ENCODE measurements at places on chromosomes 4 and X.

DNA sequence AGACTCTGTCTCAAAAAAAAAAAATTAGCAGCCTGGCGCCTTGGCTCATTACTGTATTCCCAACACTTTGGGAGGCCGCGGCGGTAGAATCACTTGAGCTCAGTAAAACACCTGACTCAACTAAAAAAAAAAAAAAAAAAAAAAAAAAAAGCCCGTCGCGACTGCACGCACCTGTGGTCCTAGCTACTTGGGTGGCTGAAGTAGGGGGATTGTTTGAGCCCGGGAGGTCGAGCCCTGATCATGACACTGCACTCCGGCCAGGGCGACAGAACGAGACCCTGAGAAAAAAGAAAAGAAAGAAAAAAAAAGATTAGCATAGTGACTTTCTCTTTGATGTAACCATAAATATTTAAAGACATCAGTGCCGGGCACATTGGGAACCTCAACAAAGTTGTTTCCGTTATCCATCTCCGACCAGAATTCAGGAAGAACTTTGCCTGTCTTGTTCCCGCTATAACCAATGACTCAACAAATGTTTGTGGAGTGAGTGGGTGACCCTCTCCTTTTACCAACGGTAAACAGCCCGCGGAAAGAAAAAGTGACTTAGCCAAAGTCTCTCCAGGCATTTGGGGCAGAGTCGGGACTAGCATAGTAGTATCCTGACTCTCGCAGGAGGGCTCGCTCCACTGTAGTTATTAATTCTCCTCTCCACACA is 553 bp upstream of the MED28 start:
- DNase-seq = no peak

DNA sequence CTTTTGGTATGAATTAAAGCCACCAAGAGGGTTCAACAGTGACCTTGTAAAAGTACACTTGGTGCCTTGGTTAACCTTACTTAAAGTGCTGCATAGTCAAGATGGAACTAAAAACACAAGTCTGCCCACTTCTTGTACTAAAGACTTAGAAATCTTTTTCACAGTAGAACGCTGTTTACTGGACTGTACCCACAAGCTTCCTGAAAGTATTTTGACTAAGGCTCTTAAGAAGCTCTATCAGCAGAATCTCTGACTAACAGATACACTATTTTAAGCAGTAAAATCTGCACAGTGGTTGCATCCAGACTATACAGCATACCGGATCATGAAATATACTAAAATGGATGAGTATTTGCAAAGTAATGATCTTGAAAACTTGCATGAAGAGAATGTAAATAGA is 7.2 kb downstream of the RAB28 start:
- DNase-seq = no peak

DNA sequence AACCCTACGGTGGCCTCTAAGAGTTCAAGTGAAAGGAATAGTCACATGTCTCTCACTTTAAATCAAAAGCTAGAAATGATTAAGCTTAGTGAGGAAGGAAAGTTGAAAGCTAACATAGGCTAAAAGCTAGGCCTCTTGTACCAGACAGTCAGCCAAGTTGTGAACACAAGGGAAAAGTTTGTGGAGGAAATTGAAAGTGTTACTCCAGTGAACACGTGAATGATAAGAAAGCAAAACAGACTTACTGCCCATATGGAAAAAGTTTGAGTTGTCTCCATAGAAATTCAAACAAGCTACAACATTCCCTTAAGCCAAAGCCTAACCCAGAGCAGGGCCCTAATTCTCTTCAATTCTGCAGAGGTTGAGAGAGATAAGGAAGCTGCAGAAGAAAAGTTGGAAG is 51.5 kb upstream of the RAB9B start:
- no peak for DNase-seq

DNA sequence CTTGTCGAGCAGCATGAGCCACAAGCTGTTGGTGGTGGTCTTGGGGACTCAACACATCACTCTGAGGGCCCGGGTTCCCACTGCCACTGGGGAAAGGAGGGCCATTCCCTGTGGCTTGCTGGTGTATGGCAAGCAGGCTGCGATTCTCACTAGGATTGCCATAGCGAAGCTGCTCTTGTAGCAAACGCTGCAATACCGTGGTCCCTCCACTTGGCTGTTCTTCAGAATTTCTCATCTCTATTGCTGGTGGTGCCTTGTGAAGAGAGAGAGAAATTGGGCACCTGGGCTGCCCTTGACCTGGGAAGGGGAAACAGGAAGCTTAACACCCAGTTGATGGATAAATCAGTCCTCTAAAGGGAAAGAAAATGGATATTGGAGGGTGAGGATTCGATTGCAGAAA is 17.7 kb downstream of the AMOT start:
- DNase-seq = no peak

- DNase-seq = no peak
Measured at GRCh38 chr4:58042176-58042575, 932.0 kb upstream of the IGFBP7 start.

GRCh38 chrX:16119353-16120220 is 3.8 kb upstream of the GRPR start:
- no peak for DNase-seq

- peak; percentile 71 for DNase-seq
Measured at GRCh38 chr4:40196724-40197281, at the start of gene RHOH. Gene RHOH, plus strand, starts transcription at chr4:40197031. Its CDS starts 46,356 bp downstream, at chr4:40243387.

DNA sequence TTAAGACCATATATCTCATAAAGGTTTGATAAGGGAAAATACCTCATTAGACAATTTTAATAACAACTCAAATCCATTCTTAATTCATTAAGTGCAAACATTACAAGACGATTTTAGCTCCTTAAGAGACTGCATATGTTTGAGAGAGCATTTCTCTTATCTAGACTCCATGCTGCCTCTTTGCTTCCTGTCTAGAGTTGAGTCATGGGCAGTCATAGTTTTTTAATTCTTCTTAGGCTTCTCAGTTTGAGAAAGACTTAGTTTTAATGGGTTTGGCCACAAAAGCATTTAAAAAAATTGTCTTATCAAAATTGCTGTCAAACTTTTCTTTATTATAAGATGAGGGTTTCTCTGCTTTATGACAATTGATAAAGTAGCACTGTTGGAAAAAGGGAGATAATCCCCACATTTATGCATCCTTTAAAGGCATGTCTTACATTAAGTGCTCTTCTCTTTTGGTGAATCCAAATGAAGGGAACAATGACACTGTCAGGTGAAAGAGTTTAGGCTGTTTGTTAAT is 713.4 kb downstream of the PCDH18 start:
- DNase-seq = no peak

- DNase-seq = no peak
Measured at GRCh38 chr4:26257850-26258249, 63.0 kb upstream of the RBPJ start.

- DNase-seq = no peak
Measured at GRCh38 chr4:60463857-60464502, 736.1 kb upstream of the ADGRL3 start.

GRCh38 chrX:94662689-94663088 is 988.7 kb downstream of the FAM133A start:
- no peak for DNase-seq

DNA sequence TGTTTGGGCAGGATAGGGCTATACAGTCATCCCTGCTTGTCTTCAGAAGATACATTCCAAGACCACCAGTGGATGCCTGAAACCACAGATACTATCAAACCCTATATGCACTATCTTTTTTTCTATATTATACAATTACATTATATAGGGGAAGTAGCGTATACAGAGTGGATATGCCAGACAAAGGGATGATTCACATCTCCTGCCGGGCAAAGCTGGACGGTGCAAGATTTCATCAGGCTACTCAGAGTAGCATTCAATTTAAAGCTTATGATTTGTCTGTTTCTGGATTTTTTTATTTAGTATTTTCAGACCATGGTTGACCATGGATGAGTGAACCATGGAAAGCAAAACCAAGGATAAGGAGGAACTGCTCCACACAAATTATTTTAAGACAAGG is 7.0 kb upstream of the AMTN start:
- no peak for DNase-seq

- no peak for DNase-seq
Measured at GRCh38 chrX:93346309-93346708, 327.1 kb downstream of the NAP1L3 start.

GRCh38 chr4:182105416-182105815 is 137.8 kb upstream of the TENM3 start:
- no peak for DNase-seq

DNA sequence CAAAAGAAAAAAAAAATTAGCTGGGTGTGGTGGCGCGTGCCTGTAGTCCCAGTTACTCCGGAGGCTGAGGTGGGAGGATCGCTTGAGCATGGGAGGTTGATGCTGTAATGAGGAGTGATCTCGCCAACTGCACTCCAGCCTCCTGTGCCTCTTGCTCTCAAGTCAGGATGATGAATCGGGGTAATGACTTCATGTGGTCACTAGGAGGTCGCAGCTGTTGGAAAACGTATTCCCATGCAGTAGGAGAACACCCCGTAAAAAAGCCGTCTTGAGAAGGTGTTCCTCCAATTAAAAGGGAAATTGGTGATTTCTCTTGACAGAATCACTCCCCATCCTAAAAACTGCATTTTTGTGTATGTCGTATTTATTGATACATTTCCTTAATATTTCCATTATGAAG is 2.2 kb downstream of the CCNB3 start:
- DNase-seq = no peak

- no peak for DNase-seq
Measured at GRCh38 chr4:68451246-68452211, 4.3 kb downstream of the TMPRSS11E start.

DNA sequence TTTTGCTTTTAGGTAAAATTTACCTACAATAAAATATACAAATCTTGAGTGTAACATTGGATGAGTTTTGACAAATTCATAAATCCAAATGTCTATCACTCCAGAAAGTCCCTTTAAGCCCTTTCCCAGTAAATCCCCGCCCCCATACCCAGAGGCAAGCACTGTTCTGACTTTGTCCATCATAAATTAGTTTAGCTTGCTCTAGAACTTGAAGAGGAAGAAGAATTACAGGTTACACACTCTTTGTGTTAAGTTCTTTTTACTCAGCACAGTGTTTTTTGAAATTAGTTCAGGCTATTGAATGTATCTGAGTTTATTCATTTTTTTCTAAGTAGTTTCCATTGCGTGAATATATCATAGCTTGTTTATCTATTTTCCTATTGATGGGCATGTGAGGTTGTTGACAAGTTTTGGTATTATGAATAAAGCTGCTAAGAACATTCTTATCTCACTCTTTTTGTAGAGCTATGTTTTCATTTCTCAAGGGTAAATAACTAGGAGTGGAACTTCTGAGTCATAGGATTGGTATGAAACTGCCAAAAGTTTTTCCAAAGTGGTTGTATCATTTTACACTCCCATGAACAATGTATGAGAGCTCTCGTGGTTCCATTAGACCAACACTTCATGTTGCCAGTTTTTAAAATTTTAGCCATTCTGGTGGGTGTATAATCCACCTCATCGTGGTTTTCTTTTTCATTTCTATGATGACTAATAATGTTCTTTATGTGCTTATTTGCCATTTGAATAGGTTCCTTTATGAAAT is 22.4 kb upstream of the HPSE start:
- DNase-seq = no peak

DNA sequence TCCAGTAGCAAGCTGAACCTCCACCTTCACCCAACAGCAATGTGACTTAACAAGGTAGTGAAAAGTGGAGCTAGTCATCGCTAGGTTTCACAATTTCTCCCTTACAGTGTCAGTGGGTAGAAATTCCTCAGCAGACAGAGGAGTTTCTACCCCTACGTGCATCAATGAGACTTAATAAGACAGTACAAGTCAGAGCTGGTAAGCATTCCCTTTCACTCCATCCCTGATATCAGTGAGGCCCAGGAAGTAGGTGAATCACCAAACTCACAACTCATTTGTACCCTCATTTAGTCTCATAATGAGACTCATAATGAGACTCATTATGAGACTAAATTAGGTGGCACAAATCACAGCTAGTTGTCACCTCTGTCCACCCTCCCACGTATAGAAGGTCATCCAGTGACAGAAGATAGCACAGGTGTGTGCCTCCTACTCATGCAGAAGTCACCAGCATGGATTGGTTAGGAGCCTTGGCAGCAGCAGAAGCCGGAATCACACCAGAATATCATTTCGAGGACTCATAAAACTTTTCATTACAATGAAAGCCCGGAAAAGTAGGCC is 50.8 kb upstream of the NUDT10 start:
- DNase-seq = no peak

- no peak for DNase-seq
Measured at GRCh38 chrX:35696760-35697234, 101.3 kb upstream of the MAGEB16 start.

- no peak for DNase-seq
Measured at GRCh38 chr4:154088741-154089140, 299.9 kb upstream of the SFRP2 start.

GRCh38 chrX:38929966-38930421 is 128.7 kb downstream of the MID1IP1 start:
- DNase-seq = no peak

- DNase-seq = no peak
Measured at GRCh38 chr4:78671903-78672815, 104.0 kb upstream of the BMP2K start.

GRCh38 chrX:120236687-120237479 is 13.7 kb upstream of the ZBTB33 start:
- DNase-seq = no peak

GRCh38 chr4:71765350-71765749 is 18.5 kb downstream of the GC start:
- DNase-seq = no peak

DNA sequence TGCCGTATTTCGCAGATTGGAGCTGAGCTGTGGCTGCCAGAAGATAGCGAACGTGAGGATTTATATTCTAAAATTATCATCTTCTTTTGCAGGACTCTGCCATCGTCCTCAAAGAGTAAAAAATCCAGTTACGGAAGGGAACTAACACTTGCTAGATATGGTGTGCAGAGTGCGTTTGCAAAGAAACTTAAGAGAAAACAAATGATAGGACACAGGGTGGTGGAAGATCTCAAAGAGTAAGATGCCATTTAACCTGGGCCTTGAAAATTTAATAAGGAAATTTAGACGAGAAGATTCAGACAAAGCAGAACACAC is 566 bp downstream of the LARP7 start:
- DNase-seq = no peak

DNA sequence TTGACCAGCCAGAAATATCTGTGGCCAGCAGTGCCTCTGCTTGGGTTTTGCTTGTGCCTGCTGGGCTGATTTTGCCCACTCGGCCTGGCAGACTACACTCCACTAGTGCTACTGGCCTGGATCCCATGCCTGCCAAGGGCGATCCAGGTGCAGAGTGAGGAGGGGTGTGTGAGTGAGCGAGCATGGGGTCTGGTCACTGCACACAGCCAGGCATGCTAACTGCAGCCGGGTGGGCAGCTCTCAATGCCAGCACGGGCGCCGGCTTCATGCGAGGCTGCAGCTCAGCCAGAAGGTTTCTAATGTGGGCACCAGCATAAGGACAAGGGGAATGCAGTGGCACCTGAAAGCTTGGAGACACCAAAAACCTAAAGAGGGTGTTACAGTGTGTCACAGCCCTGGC is 1161.4 kb downstream of the FSTL5 start:
- no peak for DNase-seq

- no peak for DNase-seq
Measured at GRCh38 chr4:86594559-86595425, 677 bp downstream of the PTPN13 start.

- DNase-seq = no peak
Measured at GRCh38 chrX:39820938-39821708, 276.6 kb downstream of the BCOR start.
